ENCODE measurements at places on chromosomes 3 and 15.
A peak's percentile ranks its signal among the peaks of the same experiment; 100 is the strongest.

DNA sequence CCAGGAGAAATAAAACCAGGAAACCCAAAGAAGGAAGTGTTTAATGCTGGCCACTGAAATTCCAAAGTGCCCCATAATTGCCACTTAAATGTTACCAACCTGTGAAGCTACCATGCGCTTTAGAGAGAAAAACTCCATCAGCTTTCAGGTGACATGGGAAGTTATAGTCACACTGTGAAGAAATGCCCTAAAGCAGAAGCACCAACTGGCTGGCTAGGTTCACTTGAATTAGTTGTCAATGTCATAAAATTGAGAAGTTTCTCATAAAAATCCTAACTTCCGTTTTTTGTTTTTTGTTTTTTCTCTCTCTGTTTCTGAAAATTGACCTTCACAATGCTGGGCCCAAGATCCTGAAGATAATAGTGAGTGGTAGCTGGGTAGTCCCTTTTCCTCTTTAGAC, 167.9 kb upstream of the CTNNB1 start:
- DNase-seq, result no peak

- no peak for DNase-seq
Observed at GRCh38 chr3:99970198-99970597, 144.1 kb downstream of the FILIP1L start.

DNA sequence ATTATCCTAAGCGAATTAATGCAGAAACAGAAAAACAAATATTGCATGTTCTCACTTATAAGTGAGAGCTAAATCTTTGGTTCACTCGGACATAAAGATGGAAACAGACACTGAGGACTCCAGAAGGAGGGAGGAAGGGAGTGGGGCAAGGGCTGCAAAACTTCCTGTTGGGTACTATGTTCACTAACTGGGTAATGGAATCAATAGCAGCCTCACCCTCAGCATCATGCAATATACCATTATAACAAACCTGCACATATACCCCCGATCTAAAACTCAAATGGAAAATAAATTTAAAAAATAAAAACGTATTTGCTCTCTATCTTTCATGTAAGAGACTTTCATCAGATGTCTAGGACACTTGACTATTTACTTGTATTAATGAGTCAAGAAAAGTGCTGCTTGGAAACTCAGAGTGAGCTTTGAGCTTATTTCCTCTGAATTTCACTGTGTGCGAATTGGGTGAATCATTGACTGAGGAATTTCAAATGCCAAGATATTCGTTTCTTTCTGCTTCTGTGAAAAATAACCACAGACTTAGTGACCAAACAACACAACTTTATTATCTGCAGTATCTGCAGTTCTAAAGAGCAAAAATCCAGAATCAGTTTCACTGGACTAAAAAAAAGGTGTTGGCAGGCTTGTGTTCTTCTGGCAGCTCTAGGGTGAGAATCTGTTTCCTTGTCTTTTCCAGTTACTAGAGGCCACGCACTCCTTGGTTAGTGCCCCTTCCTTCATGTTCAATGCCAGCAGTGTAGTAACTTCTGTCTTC, 18.4 kb downstream of the TM4SF18 start:
- peak; percentile 51 for DNase-seq

DNA sequence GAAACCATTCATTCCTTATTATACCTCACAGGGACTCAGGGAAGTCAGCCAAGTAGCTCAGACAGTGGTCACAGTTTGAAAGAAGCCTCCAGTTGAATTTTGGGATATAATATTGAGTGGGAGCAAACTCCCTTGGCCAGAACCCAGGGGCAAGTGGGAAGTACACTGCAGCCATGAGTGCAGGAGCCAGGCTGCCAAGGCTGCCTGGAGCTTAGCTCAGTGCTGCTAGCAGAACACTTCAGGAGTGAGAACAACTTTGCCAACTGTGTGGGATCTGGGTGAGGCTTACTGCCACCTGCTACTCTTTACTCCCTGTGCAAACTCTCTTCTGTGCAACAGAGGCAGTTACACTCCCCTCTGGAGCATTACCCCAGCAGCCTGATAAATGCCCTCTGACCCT, 4.6 kb downstream of the OR5K3 start:
- DNase-seq, result no peak

DNA sequence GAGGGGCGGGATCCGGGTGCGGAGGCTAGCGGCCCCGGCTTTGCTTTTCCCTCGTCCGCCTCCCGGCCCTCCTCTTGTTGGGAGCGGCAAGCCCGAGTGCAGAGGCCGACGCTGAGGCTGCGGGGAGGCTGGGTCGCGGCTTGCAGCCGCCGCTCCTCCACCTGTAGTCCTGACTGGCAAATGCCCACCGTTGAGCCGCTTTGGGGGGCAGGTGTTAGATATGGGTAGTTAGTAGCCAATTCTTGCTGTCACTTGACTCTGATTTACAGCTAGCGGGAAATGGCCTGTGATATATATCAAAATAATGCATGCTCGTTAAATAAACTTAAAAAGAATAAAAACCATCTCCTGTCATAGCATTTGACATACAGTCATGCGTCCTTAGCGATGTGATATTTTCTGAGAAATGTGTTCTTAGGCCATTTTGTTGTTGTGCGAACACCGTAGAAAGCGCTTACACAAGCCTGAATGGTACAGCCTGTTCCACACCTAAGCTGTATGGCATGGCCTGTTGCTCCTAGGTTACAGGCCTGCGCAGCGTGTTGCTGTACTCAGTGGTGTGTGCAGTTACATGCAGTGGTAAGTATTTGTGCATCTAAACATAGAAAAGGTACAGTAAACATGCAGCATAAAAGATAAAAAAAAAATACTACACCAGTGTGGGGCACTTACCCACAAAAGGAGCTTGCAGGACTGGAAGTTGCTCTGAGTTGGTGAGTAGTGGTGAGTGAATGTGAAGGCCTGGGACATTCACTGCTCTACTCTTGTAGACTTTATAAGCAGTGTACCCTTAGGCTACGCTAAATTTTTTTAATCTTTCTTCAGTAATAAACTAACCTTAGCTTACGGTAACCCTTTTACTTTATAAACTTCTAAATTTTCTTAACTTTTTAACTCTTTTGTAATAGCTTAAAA, 873 bp downstream of the CAPN7 start:
- no peak for DNase-seq

- no peak for DNase-seq
Observed at GRCh38 chr15:43511012-43511885, 6.2 kb upstream of the MAP1A start.
